Mesangial cell (primary cell): ENCODE measurements at places on chromosomes 5 and 9. TPM values are rescaled to one million over a fixed set of nuclear protein-coding genes. Genes with fewer than 3 reads are reported as not detected.

The LCN15 gene
- total RNA-seq = not detected in 2 replicates

The IFT74 gene
- 4.9 and 6.5 TPM in 2 replicates for total RNA-seq

The GRIA1 gene
- not detected in 2 replicates for total RNA-seq

The SPACA9 gene
- total RNA-seq = 1.6 and 12.3 TPM in 2 replicates

The JAKMIP2 gene
- total RNA-seq = 0.25 and 0.65 TPM in 2 replicates

The FABP6 gene
- total RNA-seq = not detected in 2 replicates

The DAB2IP gene
- 15.6 and 44.9 TPM in 2 replicates for total RNA-seq
